ENCODE measurements at places on chromosomes 4 and X.
A peak's percentile ranks its signal among the peaks of the same experiment; 100 is the strongest.

DNA sequence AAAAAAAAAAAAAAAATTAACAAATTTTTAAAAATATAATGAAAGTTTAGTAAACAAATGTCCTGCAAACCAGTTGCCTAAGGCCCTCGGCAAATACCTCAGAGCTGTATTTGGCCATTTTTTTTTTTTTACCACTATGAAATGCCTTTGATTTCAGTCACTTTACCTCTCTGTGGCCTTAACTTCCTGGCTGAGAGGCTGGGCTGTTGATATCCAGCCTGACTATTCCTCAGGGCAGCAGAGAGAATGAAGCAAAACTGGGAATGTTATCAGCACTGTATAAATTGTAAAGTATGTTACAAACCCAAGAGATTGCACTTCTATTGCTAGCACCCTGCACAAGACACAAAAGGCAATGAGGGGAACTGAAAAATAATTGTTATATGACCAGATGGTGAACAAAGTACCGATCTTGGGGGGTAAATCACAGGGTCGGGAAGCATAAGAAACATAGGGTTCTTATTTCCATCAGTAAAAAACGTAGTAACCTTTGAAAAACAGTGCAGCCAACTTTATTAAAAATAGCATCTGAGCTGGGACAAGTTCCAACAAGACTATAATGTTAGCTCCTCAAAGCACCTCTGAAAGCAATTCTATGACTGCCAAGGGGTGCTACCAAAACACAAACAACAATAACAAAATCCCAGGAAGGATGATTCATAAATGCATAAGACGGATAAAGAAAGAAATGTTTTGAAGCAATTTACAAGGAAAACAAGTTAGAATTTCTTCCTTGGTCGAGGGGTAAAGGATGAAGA lies 18.1 kb downstream of the USP46 start:
- no peak for DNase-seq

DNA sequence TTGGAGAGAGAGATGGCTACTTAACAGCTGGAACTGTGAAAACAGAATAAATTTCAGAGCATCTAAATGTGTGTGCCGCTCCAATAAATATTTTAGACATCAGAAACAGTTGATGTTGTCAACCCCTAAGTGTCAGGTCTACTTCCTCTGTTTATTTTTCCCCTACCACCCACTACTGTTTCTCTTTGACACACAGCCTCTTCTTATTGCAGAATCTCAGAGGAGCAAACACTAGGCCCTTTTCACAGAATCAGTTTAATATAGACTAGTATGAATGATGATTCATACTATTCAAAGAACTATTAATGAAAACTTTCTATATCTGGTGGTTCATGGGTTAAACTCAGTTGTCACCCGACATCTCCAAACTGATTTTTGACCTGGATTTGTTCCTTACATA lies 33.9 kb downstream of the NAA11 start:
- no peak for DNase-seq

- no peak for DNase-seq
These were observed 61.5 kb upstream of the MAGEB2 start for GRCh38 chrX:30153881-30154260.

GRCh38 chr4:145487631-145488030 lies 6.0 kb downstream of the SMAD1 start:
- DNase-seq = no peak

GRCh38 chr4:129900430-129900953 lies 804.5 kb downstream of the C4orf33 start:
- no peak for DNase-seq

DNA sequence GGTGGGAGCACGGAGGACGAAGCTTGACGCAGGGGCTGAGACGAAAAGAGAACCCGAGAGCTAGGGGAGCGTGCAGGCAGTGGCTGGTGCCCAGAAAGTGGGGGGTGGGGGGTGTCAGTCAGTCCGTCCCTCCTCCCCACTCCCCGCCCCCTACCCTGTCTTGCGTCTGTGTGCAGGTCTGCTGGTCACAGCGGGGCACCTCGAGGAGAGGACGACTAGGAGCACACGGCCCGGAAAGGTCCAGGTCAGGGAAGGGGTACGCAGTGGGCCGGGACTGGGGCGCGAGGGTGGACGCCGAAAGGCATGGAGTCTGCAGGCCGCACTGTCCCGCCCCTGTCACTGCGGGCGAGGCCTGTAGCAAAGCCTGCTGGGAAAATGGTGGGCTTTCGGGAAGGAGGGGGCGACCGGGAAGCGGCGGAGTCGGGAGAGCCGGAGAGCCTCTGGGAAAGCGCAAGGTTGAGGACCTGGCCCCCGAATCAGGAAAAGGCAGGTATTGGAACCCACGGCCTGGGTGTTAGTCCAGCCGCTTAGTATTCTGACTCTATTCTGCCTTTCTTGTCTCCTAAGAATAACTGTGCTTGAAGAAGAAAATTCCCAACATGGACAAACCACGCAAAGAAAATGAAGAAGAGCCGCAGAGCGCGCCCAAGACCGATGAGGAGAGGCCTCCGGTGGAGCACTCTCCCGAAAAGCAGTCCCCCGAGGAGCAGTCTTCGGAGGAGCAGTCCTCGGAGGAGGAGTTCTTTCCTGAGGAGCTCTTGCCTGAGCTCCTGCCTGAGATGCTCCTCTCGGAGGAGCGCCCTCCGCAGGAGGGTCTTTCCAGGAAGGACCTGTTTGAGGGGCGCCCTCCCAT lies 769 bp downstream of the TCEAL1 start:
- DNase-seq = peak; percentile 73

GRCh38 chr4:98162696-98163095 lies 19.4 kb upstream of the STPG2 start:
- DNase-seq = no peak

DNA sequence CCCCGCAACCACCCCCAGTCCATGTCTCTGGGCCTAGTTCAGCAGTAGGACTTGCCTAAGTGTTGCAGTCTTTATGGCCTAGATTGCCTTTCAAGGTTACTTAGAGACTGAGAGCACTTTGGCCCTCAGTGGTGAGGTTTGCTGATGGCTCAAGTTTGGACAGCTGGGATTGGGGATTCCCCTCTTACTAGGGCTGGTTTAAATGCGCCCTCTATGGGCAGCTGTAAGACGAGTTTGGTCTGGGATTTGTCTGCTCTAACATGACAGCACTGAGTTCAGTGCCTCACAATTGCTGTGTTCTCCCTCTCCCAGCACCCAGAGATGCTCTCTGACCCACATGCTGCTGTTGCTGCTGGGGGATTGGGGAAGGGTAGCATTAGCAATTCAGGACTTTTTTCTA lies 23.1 kb downstream of the DACH2 start:
- no peak for DNase-seq

GRCh38 chrX:42616981-42617380 lies 161.0 kb downstream of the PPP1R2C start:
- DNase-seq = no peak

All from ureter (tissue), 1 donor.